ENCODE measurements at places on chromosomes 3 and 15. TPM values are rescaled to one million over a fixed set of nuclear protein-coding genes. Genes with fewer than 3 reads are reported as not detected.

Gene SPATA12
- not detected for total RNA-seq

Gene CCR2
- 6.9 TPM for total RNA-seq

Gene INSYN1
- total RNA-seq = not detected

Gene GOLGA6B
- not detected for total RNA-seq

Gene EPHA6
- total RNA-seq = not detected

Gene NRROS
- 43.4 TPM for total RNA-seq

Gene SKIL
- 107 TPM for total RNA-seq

Gene CLSTN2
- total RNA-seq = not detected

Gene ITIH4
- total RNA-seq = 10.9 TPM

Gene MEX3B
- 1.3 TPM for total RNA-seq

Gene GXYLT2
- 0.21 TPM for total RNA-seq

Gene CLDN1
- total RNA-seq = 0.10 TPM

Gene XCR1
- total RNA-seq = 1.0 TPM

Gene CDHR4
- total RNA-seq = not detected

Gene PIGZ
- total RNA-seq = 1.0 TPM

Gene HRG
- total RNA-seq = not detected

Gene SLC30A4
- total RNA-seq = 3.4 TPM

Gene EPHA3
- total RNA-seq = not detected

Gene STRIT1
- not detected for total RNA-seq

Gene RASGRF1
- not detected for total RNA-seq
